Activated gamma-delta T cell treated with anti-CD3 and anti-CD28 coated beads, Interleukin-2, amount 50 U/mL, for 16 hours (primary cell): ENCODE measurements at places on chromosomes 5 and 9.

DNA sequence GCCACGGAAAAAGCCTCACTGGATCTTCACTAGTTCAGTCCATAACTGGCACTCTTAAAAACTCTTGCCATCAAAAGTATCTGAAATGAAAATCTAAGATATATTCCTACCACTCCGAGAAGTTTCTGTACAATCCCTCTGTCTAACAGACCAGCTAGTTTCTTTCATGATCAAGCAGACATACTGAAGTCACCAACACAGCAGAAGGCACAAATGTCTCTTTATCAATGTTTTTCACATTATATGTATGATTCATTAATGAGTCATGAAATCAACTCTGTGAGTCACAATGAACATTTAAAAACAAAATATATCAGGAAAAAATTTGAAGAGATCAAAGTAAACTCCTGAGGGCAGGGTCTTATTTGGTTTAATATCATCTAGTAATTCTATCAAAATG, 50.8 kb downstream of the F2R start:
- no peak for DNase-seq

DNA sequence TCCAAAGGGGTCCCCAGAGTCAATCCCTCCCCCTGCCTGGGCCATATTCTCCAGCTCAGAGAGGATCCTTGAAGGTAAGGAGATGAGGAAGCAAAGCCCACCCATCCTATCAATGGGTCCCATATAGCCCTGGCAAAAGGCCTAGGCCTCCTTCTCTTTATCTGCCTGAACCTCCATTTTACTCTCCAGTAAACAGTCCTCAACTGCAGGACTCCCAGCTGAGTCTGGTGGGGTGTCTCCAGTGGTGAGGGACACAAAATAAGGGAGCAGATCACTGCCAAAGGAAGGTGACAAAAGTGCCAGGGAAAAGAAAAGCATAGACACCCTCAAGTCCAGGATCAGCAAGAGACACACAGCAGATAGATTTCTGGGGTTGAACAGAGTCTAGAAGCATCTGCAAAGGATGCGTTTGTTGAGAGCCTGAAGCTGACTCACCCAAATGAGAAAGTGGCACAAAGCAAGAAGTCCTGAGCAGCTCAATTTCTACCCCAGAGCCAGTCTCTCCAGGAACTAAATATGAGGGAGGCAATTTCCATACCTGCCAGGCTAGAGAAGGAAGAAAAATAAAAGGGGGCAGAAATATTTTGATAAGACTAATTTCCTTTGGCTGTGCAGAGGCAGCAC, 2.7 kb upstream of the EBF1 start:
- DNase-seq = no peak

GRCh38 chr9:133064241-133065069, 2.7 kb downstream of the CEL start:
- DNase-seq = no peak

- DNase-seq = no peak
Measured at GRCh38 chr9:100730086-100730485, 152.2 kb downstream of the CAVIN4 start.

DNA sequence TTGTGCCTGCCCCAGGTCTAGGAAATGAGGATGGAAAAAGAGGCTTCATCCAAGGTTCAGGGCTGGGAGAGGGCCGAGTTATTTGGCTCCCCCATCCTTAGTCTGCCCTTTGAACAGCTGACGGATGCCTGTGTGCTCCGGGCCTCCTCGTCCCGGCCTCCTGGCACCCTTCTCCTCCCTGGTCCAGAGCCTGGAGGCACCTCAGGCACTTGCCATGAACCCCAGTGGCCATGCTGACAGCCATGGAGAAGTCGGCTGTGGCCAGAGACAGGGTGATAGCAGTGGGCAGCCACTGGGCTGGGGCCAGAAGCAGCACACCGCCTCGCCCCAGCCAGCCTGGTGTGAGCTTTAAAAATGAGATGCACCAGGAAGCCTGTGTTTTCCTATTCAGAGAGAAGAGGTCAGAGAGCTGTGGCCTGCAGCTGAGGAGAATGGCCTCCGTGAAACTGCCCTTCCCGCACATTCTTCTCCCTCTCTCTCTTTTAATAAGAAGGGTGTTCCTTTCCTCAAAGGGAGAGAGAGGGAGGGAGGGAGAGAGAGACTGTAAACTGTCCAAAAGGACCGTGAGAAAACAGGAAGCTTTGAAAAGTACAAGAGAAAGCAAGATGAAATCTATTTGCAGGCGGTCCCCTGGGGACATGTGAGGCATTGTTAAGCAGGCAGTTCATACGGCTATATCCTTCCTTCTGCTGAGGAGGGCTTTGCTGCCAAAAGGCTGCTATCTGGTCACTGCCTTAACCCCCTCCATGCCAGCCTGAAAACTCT, 55.3 kb downstream of the ZNF366 start:
- no peak for DNase-seq

DNA sequence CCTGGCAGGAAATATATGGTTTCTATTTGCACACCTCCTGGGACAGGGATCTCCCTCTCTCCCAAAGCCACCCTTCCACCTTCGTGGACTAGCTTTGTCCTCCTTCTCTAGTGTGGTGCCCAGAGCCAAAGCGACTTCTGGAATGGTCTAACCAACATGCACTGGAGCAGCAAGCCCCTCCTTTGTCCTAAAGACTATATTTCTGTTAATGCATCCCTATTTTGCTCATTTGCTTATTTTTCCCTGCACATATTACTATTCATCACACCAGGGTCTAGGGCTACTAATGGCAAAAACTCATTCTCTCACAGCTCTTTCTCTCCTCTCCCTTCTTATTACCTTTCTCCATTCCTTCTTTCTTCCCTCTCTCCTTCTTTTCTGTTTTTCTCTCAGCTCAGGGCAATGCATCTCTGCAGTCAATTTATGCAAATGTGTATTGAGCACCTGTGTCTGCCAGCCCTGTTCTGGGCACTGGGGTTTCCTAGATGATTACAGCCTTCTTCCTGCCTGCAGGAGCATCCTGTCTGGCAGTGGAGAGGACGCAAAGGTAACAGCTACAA, 2.8 kb upstream of the NEURL1B start:
- no peak for DNase-seq

DNA sequence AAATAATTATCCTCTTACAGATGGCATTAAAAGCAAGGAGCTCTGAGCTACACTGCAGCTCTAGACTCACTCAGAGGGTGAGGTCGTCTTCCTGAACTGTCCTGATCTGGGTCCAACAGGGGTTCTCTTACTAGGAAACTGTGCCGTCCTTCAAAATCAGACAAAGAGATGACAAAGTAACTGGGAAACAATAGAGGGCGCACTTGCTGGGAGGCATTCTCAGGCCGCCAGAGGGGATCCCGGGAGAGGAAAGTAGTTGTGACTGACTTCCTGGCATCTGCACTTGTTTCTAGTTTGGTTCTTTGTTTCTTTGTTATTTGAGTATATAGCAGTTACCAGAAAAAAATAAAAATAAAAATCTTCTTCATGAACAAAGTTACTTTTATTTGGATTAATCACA, 142.9 kb upstream of the MSX2 start:
- no peak for DNase-seq

DNA sequence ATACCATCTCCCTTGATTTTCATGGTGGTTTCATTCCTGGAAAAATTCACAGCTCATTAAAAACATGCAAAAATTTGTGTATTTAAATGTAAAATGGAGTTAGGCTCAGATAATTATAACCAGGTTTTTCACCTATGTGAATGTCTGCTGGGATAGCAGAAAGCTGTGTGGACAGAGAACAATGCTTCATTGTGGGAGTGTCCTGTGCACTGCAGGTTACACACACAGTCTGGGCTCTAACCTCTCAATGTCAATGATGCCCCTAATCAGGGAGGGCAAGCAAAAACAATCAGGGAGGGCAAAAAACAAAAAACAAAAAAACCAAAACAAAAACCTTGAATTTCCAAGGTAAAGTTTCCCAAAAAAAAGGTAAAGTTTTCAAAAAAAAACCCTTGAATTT, 158.9 kb upstream of the KLF9 start:
- DNase-seq = no peak

DNA sequence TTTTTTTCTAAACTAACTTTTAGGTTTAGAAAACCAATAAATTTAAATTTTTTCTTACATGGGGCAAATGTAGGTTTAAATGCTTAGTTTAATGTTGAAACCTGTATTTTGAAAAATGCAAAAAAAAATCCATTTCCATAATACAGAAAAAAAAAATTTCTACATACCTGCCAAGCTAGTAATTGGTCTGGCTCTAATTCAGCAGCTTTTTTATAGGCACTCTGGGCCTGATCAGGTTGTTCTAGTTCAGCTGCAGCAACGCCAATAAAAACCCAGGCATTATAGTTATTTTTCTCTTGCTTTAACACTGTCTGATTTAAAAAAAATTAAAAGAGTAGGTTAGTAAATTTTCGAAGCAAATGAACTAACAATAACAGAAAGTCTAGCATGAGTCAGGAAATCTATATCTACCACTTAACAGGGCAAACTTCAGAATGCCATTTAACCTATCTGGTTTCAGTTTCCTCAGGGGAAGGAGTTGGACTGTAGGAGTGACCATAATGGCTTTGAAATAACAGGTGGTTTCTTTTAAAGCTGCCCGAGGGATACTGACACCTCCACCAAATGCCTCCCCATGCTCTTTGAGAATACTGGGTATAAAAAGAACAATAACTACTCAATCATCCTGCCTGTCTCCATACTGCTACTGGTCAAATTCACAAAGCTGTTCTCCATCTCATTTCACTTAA, 11.6 kb downstream of the SKIC3 start:
- DNase-seq = no peak

DNA sequence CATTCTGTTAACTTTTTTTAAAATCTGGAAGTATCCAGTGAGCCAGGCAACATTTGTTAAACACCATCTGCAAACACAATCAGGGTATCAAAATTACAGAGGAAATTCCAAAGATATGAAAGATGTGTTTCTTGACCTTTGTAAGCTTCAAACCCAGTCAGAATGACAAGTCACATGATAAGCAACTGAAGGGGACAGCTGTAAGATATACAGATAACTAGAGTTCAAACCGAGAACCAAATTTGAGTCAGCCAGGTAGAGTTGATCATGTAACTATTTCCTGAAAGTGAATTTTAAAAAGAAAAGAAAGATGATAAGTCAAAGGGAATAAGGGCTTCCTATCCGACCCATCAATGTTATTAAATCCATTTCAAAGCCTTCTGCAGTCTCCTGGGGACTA, 196.2 kb downstream of the DEPDC1B start:
- no peak for DNase-seq

DNA sequence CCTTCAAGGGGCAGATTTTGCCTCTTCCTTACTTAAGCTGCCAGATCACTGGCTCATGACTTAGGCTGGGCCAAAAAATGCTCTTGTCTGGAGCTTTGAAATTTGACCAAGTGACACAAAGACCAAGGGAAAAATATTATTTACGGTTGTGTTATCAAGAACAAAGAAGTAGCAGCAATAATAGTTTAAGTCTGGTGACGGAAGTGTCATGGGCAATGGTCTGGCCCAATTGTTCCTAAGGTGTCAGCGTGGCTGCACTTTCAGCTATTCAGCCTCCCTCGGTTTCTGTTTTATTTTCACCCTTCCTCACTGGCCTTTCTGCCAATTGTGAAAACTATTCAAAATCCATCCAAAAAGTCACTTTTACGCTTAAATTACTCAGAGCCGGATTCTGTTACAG, 185.3 kb downstream of the CDH18 start:
- DNase-seq = no peak

GRCh38 chr5:159459951-159460538, 129.8 kb upstream of the IL12B start:
- DNase-seq = no peak

- DNase-seq = no peak
Measured at GRCh38 chr9:110429453-110429852, 91.8 kb upstream of the TXNDC8 start.

DNA sequence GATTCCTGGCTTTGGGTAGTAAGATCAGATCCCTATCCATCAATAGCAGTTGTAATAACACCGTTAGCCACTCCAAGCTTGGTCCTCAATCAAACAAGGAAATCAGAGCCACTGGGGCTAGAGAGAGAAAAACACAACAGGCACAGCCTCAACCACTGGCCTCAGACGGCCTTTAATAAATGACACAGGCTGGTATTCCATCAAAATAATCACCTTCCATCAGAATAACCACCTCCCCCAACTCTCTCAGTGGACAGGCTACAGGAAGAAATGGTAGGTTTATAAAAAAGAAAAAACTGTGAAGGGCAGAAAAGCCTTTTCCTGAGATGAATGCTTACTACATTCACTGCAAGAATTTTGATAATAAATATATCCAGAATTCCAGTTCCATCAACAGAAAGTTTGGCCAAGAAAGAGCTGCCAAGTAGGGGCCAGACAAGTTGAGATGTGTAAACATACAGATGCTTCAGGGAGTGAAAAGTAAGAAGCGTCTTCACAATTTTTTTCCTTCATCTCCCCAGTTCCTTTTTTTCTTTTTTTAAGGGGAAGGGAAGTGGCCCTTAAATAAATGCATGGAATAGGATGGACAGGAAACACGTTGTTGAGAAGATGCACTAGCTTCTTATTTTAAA, 5.5 kb downstream of the FOXD1 start:
- no peak for DNase-seq

GRCh38 chr5:162274679-162275078, 207.1 kb downstream of the GABRG2 start:
- DNase-seq = no peak

DNA sequence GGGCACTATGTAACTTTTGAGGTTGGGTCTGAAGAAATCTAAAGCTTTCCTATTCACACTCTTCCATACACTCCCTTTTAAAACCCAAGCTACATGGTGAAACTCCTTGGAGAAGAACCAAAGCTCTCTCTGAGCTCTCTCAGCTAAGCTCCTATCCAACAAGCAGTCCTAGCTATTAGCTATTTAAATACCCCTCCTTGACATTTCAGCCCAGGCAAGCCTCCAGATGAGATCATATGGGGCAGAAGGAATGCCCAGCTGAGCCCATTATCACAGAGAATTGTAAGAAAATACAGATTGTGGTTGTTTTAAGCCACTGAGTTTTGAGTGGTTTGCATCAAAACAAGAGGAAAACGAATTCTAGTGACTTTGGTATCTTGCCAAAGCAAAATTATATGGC, 15.2 kb downstream of the HSPB3 start:
- DNase-seq = no peak

- no peak for DNase-seq
Measured at GRCh38 chr9:37381094-37381741, 41.3 kb upstream of the GRHPR start.
